ENCODE measurements at places on chromosomes 11 and 22.

DNA sequence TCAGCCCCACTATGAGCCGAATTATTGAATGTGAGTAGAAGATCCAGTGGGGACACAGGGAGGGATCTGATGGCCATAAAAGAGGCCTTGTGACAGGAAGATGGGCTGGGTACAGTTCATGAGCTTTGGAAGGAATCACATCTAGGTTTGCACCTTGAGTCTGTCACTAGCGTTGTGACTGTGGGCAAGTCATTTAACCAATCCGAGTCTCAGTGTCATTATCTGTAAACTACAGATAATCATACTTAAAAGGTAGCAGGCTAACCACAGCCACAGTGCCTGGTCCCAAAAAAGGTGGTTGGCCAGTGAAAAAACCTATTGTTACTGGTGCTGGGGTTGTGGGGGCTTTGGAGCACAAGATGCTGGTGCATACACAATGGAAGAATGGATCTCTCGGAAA, 3.8 kb downstream of the HEPN1 start:
- no peak for DNase-seq

DNA sequence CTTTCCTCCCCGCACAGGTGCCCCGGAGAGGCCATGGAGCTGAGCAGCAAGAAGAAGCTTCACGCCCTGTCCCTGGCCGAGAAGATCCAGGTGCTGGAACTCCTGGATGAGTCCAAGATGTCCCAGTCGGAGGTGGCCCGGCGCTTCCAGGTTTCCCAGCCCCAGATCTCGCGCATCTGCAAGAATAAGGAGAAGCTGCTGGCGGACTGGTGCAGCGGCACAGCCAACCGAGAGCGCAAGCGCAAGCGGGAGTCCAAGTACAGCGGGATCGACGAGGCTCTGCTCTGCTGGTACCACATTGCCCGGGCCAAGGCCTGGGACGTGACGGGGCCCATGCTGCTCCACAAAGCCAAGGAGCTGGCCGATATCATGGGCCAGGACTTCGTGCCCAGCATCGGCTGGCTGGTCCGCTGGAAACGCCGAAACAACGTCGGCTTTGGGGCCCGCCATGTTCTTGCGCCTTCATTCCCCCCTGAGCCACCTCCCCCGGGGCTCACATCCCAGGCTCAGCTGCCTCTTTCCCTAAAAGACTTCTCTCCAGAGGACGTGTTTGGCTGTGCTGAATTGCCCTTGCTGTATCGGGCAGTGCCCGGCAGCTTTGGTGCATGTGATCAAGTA, 1.3 kb downstream of the TIGD3 start:
- DNase-seq: no peak

- no peak for DNase-seq
These were observed 105.1 kb downstream of the CHST1 start for GRCh38 chr11:45560155-45560912.

DNA sequence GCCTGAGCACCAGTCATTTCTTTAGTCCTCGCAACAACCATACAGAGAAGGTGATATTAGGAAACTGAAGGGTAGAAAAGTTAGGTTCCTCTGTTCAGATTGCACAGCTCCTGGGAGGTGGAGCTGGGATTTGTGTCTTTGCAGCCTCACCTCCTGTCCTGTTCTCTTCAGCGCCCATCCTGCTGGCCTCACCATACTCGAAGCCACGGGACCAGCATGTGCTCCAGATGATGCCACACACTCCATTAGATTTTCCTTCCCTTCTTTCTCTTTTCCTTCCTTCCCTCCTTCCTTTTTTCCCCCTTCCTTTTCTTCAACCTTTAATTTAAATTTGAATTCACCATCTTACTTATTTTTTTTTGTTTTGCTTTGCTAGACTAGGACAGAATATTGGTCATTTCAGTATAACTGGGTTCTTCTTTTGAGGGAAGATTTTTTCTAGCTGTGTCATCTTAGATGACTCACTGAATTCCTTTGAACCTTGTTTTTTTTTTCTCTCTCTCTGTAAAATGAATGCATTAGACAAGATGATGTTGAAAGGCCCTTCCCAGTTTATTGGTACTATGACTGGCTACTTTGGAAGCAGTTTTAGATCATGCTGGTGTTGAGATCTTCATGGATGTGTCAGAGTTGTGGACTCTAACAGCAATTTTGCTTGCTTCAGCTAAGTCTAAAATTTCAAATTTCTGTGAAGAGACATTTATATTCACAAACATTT, 662.5 kb upstream of the TENM4 start:
- DNase-seq: no peak

- peak; percentile 79 for DNase-seq
These were observed 56.3 kb upstream of the YPEL1 start for GRCh38 chr22:21791635-21792625.

- DNase-seq: no peak
These were observed 26.5 kb downstream of the RPL27A start for GRCh38 chr11:8709002-8709672.

DNA sequence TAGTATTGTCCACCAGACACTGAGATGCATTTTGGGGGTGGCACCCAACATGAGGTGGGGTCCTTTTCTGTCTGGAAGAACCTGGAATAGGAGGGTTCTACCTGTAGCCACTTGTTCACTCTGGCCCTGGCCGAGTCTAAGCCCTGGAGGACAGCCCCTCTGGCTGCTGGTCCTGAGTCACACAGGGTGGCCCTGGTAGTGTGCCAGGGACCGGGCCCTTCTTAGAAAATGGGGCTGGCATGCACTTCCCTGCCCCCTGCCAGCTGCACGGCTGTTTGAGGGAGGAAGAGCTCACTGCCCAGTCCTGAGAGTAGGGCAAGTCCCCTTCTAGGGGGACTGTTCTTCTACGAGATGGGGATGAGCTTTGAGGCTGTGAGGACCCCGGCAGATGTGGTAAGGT, 2.2 kb downstream of the PLCB3 start:
- DNase-seq: no peak

DNA sequence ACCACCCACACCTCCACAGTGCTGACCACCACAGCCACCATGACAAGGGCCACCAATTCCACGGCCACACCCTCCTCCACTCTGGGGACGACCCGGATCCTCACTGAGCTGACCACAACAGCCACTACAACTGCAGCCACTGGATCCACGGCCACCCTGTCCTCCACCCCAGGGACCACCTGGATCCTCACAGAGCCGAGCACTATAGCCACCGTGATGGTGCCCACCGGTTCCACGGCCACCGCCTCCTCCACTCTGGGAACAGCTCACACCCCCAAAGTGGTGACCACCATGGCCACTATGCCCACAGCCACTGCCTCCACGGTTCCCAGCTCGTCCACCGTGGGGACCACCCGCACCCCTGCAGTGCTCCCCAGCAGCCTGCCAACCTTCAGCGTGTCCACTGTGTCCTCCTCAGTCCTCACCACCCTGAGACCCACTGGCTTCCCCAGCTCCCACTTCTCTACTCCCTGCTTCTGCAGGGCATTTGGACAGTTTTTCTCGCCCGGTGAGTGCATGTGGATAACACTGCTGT, 28.4 kb downstream of the MUC5B start:
- DNase-seq: no peak

DNA sequence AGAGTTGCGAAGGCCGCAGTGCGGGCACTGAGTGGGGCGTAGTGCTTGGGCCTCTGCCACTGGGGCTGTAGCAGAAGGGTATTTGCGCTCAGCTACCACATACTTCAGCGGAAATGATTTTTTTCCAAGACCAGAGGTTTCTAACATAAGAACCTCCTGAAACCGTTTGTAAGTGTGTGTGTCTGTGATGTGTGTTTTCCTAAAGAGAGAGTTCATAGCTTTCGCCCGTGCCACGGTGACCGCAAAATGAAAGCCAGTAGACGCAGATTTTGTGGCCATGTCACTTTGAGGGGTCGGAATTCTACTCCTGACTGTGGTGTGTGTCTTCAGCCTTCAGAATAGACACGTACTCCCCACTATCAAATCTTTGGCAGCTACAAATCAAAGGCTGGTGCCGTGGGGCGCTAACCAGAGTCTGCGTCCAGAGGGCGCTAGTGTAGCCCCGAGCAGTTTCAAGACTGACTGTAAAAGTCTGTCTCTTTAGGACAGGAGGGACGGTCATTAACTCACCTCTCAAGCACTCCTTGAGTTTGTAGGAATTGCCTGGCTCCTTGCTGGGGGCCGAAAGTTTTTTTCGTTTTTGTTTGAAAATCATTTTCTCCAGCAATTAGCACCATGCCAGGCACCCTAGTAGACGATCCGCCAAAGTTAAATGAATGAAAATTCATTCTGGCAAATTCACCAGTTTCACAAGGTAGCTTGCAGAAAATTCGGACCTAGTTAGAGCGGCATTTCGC, 2.5 kb upstream of the CALCA start:
- DNase-seq: peak; percentile 52

- DNase-seq: no peak
These were observed 4.4 kb downstream of the CDON start for GRCh38 chr11:126058105-126058874.

GRCh38 chr22:46121523-46122287, 28.6 kb upstream of the PPARA start:
- DNase-seq: no peak

- DNase-seq: no peak
These were observed 261.5 kb downstream of the BRD1 start for GRCh38 chr22:49566141-49566541.
